ENCODE measurements at places on chromosomes 4 and X.

DNA sequence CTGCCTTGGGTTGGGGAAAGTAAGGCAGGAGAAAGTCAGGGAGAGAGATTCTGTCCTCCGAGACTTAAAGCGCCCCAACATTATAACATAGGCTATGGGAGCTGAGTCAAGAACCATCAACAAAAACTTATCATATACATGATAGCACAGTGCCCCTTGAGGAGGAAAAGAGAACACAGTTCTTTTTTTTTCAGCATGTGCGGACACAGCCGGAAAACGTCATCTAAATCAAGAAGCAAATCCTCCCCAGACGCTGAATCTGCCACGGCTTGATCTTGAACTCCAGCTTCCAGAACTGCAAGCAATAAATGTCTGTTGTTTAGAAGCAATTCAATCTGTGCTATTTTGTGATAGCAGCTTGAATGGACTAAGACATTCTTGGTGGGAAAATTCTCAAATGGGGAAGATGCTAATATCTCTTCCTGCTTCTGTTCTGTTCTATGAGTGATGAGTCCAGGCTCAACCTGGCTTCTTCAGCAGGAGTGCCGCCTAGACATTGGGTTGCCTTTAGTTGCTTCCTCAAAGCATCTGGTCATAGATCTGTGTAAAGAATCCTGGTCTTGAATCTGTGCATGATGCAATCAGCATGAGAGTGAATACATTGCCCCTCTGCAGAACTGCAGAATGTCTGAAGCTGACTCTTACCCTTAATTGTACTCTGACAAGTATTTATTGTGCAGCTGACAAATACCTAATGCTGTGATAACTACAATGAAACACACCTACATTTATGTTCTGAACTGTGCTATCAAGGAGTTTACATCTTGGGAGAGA is 549.8 kb upstream of the PRKX start:
- DNase-seq, result no peak

- no peak for DNase-seq
Measured at GRCh38 chr4:63799166-63799565, 610.1 kb downstream of the TECRL start.

DNA sequence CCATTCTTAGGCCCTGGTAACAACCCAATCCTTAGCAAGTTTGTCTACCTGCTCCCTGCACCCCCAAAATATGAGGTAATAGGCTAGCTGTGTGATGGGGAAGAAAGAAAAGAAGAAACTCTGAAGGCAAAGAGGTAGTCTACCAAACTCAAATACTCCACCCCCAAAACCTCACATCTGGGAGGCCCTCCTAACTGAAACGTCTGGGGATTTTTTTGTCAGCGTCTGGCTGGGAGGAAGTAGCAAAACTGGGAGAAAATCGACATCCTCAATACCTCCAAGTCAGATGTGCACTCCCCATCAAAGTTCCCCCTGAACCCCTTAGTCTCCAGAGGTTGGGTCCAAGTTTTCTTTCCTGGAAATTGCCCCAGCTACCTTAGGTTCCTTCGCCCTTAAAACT is 1.0 kb downstream of the LAMP2 start:
- DNase-seq, result no peak

DNA sequence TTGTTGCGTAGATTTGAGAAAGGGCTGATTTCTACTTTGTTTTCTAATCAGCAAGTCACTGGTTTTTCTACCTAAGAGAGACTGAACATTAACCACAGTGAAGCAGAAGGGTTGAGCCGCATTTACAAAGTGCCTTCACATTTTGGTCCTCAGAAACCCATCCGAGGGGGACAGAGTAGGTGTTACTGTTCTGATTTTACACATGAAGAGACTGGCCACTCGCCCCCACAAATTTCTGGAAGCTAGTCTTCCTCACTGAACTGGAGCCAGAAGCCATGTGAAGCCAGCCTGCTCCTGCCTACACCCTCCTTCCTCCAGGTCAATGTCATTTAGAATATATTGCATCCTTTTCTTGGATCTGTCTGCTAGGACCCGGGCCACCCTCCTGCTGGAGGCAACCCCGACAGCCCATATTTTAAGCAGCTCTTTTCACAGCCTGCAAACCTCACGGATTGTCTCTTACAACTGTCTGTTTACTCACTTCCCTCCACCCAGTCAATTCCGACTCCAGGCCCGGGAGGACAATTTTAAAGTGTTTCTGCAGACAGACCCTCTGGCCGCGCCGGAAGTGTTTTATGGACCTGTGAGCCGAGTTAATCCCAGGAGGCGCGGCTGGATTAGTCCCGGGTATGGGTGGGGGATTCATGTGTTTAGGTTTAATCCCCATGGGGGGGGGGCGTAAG is 73.2 kb upstream of the BCOR start:
- DNase-seq, result no peak

GRCh38 chrX:30270639-30271038 is 23.7 kb downstream of the MAGEB1 start:
- DNase-seq, result no peak

DNA sequence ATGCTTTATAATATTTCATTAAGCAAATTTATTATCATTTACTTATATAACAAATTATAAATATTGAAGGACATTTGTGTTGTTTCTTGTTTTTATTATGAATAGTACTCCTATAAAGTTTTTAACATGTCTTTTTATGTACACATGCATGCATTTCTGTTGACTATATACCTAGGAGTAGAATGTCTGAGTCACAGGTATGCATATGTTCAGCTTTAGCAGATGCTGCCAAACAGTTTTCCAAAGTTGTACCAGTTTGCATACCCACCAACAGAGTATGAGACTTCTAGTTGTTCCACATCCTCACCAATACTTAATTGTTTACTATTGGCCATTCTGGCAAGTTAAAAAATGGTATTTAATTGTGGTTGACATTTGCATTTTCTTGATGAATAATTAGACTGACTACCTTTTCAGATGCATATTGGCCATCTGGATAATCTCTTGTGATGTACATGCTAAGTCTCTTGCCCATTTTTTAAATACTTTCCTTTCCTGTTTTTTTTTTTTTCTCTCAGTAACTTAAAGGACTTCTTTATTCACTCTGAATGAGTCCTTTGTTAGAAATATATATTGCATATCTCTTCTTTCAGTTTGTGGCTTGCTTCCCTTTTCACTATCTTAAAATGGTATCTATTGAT is 132.2 kb upstream of the TRIM2 start:
- no peak for DNase-seq

DNA sequence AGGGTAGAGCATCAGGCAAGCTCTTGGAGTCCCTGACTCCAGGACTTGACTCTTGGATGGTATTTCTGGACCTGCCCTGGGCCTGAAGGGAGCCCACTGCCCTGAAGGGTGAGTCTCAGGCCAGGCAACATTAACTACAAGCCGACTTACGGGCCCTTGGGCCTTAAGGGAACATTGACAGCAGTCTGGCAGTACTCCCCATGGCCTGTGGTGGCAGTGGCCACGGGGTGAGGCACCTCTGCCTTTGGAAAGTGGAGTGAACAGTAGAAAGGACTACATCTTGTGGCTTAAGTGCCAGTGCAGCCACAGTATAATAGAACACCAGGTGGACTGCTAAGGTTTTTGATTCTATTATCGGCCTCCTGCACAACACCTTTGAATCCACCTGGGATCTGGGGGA is 36.3 kb downstream of the SH3BGRL start:
- no peak for DNase-seq

DNA sequence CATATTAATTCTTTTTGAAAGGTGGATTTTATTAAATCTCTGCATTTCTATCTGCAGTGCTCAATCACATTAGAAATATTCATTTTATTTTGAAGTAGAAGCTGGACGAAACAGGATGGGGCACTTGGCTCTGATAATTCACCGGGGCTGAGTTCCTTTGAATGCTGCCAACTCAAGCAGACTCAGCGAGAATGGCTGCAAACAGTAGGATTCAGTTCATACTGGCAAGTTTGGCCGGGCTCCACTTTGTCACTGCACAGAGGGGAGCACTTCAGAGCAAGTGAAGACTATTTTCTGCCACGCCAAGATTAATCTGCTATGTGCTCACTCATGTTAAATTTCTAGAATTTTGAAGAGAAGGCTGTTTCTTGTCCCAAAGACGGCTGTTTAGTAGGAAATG is 30.7 kb upstream of the KLHL8 start:
- DNase-seq, result no peak

DNA sequence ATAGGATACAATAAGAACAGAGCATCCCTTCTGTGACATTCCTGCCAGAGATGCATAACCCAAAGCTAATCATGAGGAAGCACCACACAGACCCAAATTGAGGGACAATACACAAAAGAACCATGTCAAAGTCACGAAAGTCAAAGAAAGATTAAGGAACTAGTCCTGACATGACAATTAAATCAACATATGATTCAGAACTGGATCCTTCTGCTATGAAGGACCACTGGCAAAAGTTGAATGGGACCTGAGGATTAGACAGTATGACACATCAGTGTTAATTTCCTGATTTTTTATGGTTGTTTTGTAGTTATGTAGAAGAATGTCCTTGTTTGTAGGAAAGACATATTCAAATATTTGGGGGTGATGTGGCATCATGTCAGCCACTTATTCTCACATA is 13.9 kb downstream of the ACOT9 start:
- DNase-seq, result no peak

GRCh38 chr4:140109737-140110136 is 44.2 kb downstream of the MAML3 start:
- DNase-seq, result no peak

- no peak for DNase-seq
Measured at GRCh38 chrX:68396953-68397352, 36.3 kb downstream of the OPHN1 start.

DNA sequence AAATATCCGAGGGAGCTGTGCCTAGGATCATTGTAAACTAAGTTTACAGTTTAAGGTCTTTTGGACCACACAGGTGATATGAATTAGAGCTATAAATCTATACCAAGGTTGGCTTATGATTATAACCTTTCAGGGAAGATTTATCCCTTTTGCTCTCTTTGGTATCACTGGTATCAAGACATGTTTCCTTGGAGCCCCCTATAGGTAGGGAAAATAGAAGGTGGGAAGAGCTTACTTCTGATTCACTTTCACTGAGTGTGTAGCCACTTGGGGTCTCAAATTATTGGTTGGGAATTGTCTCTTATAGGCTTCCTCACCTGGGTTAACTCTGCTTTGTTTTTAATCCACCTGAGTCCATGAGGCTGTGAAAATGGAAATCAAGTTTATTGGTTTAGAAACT is 262.1 kb upstream of the NR3C2 start:
- no peak for DNase-seq

DNA sequence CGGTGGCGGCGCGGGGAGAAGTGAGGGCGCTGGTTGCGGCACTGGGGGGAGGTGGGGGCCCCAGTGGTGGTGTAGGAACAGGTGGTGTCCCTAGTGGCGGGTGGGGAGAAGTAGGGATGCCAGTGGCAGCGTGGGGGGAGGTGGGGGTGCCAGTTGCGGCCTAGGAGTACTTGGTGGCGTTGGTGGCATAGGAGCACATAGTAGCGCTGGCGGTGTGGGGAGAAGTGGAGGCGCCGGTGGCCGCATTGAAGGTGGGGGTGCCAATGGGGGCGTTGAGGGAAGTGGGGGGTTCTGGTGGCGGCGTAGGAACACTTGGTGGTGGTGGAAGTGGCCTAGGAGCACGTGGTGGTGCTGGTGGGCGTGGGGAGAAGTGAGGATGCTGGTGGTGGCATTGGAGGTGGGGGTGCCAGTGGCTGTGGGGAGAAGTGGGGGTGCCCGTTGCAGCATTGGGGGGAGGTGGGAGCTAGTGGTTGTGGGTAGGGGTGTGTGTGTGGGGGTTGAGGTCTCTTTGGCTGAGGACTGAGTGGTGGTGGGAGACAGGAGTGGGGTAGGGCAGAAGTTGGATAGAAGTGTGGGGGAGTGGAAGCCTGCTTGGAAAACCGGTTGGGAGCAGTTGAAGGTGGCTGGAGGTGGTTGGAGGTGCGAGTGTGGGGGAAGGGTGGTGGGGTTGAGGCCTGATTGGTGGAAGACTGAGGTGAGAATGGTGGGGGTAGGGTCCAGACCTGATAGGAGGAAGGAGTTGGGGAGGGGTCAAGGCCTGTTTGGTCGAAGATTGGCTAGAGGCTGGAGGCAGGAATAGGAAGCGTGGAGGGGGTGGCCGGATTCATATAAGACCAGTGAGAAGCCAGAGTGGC is 1.1 kb downstream of the GCNA start:
- no peak for DNase-seq

- DNase-seq, result peak; percentile 75
Measured at GRCh38 chr4:88591787-88592599, at the start of gene HERC3. TSS of gene HERC3 (plus strand) at chr4:88592480. CDS start at chr4:88605824, 13,344 bp downstream.

DNA sequence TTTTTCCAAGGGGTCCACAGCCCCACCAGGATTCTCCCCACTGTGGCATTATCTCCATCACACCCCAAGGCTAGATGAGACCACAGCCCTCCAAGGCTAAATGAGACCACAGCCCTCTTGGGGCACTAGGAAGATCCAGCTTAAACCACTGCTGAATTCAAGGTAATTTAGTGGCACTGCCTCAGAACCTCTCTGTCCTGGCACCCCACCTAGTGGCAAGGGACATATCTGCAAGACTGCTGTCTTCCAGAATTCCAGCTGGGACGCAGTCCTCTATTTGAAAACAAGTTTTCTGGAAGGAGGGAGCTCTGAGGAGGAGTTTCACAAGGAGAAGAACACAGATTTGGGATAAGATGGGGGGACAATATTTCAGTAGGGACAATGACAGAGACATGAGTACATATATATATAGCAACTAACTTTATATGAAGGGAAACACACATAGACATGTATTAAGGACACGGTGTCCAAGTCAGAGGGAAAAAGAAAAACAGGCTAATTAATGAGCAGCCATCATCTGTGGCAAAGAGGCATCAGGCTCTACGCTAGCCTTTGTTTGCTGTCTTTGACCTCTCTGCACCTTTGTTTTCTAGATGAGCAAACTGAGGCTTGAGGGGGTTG is 9.3 kb downstream of the CETN2 start:
- no peak for DNase-seq

GRCh38 chr4:40844261-40844660 is 94.5 kb downstream of the NSUN7 start:
- DNase-seq, result no peak

DNA sequence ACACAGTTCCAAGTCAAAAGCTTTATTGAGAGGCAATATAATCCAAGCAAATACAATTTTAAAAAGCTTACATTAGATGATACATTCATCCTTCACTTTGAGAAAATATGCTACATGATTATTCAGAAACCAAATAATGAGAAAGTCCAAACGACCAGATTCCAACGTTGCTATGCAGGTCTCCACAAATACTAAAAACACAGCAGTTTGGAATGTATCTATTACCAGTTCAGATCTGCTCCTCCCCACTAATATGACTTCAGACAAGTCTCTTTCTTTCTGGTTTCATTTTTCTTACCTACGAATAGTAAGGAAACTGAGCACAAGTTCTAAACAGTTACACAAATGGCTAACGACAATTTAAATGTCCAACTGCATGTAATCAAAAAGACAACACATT is 9.5 kb downstream of the NAF1 start:
- no peak for DNase-seq

- no peak for DNase-seq
Measured at GRCh38 chr4:125016892-125017299, 297.9 kb upstream of the FAT4 start.

- DNase-seq, result no peak
Measured at GRCh38 chr4:75673959-75674328, 733 bp upstream of the G3BP2 start.

GRCh38 chr4:48557478-48557877 is 67.4 kb downstream of the ZAR1 start:
- DNase-seq, result no peak
